ENCODE measurements at places on chromosomes 16 and 17.
A peak's percentile ranks its signal among the peaks of the same experiment; 100 is the strongest.

- DNase-seq, result peak; percentile 93
Measured at GRCh38 chr16:85173981-85174751, 61.9 kb upstream of the CIBAR2 start.

DNA sequence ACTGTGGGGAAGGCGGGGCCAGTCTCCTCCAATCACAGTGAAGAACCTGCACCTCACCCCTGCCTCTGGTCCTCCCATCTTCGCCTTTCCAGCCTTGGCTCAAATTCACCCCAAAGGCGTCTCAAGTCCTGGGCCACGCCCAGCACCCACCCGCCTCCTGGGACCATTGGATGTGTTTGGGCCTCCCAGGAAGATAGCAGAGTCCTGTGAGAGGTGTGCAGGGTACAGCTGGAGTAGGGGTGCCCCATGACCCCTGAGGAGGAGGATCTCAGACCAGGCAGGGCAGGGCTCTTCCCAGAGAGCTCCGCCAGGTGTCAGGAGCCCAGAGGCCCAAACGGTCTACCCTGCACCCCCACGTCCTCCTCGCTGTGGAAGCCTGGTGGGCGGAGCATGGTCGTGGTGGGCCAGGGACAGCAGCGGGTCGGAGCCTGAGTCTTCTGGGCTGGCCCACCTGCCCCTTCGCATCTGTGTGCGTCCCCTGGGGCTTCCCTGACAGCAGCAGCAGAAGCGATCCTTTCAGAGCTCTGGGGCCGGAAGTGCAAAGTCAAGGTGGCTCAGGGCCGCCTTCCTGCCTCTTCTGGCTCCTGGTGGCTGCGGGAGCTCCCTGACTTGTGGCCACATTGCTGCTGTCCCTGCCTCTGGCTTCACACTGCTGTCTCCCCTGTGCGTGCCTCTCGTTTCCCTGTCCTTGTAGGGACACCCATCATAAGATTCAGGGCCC is 34.9 kb upstream of the ZNF469 start:
- DNase-seq, result no peak

- no peak for DNase-seq
Measured at GRCh38 chr16:78589331-78589730, 489.9 kb downstream of the WWOX start.

DNA sequence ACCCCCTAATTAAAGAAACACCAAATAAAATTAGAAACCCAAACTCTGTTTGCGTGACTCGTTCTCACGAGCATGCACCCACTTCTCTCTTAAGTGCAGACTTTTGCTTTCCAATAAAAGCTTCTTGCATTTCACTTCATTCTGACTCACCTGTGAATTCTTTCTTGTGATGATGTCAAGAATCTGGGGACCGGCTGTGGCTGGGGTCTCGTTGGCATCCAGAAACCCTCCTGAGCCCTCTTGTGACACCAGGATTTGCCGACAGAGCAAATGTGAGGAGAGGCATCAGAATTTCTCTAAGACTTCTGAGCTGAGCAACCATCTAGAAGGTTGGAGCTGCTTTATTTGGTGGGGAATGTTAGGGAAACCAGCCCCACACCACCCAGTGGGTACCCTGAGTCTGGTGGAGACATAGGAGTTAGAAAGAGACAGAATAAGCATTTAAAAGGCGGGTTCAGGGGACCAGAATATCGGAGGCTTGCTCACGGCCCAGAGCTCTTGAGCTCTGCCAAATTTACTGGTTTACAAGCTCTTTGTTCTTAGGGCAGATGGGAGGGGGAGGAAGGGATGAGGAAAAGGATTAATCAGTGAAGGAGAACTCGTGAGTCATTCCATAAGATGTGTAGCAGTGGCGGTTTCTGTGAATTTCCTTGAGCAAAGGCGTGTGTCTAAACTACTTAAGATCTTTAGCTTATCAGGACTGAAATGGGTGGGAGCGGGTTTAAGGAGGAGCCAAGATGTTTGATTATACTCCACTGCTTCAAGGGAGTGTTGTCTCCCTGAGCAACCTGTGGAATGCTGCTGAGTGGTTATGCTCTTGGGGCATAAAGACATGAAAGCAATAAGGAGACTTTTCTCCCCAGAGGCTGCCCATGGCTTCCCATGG is 24.2 kb upstream of the TMC5 start:
- peak; percentile 9 for DNase-seq

DNA sequence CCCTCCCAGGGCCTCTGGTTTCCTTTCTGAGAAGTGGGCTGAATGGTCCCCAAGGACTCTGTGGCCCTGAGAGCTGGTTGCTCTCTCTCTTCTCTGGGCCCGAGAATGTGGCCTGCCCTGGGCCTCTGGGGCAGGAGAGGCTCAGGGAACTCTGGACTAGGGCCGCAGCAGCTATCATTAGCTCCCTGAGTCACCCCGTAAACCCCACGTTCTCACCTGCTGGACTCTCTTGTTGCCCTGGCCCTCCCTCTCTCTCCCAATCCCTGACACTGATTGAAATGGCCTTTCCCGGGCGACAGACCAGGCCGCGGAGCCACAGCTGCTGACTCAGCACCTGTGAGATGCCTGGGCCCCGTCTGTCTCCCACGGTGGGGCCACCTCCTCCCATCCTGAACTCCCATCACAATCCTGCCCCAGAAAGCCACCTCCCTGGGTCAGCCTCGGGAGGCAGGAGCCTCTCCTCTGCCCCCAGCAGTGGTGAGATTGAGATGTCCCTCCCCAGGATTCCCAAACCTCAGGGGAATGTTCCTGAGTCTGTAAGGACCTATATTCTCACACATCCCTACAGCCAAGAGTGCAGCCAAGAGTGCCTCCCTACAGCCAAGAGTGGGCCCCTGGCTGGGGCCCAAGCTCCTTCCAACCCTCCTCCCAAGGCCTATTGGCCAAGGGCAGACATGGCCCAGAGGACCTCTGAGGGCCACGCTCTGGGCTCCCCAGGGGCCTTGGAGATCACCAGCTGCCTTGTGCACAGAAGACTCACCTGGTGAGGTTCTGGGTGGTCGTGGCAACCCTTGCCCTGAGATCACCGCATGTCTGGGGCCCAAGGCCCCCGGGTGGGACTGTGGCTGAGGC is 470 bp downstream of the TRPV3 start:
- DNase-seq, result no peak

DNA sequence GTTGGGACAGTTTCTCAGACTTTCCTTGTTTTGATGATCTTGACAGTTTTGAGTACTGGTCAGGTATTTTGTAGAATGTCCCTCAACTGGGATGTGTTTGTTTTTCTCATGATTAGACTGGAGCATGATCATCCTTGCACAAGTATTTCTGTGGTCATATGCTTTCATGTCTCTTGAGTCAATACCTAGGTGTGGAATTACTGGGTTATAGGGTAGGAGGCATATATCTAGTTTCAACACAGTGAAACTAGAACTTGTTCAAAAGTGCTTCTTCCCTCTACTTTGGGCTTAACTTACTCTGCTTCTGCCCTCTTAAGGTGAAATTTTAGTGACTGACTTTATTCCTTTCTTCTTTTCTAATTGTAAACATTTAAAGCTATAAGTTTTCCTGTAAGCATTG is 30.1 kb downstream of the IKZF3 start:
- DNase-seq, result no peak

GRCh38 chr17:888998-889441 is 90.6 kb downstream of the NXN start:
- DNase-seq, result no peak

- DNase-seq, result peak; percentile 44
Measured at GRCh38 chr17:42107597-42108576, 4.6 kb downstream of the DHX58 start.

- no peak for DNase-seq
Measured at GRCh38 chr17:9890124-9890523, 14.9 kb downstream of the RCVRN start.

- DNase-seq, result no peak
Measured at GRCh38 chr17:28030386-28030785, 12.1 kb upstream of the NLK start.

- no peak for DNase-seq
Measured at GRCh38 chr16:87918338-87918737, 18.0 kb downstream of the CA5A start.

- DNase-seq, result peak; percentile 28
Measured at GRCh38 chr16:88628512-88628974, 9.8 kb upstream of the IL17C start.

DNA sequence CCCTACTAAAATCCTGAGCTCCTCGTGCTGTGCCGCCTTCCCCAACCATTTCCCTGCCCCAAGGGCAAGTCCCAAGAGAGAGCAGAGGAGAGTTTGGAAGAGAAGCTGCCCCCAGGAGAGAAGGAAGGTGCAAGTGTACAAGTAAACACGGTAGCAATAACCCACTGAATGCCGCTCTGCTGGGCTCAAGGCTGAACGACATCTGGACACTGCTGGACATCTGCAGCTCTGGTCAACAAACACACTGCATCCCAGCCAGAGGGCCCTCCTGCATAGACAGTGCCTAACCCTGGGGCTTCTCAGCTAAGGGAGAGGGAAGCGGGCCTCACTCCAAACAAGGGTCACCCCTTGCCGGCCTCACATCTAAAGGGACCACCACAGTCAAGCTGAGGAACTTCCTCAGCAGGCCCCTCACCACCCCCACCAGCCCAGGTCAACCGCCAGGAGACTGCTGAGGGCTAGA is 12.7 kb downstream of the JUP start:
- DNase-seq, result no peak

DNA sequence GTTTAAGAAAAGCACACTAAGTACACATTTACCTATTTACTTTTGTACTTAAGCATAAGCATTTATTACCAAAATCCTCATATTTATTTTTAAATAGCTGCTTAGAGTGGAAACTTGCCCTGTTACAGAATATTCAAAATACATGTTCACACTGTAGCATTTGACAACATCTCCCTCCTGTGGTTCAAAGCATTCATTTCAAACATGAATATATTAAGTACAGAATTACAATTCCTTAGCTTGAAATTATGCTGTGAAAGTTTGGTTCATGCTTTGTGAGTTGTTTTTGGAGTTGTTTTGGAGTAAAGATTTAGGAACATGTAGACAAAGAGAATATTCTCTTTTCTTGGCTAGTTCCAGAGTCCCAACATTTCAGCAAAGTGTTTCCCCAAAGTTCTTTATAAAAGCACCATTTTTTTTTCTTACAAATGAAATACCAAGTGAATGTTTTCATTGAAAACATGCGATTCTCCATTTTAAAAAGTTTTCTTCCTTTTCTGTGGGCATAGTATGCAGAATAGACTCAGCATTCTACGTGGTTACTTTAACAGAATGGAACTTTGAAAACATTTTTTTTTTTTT is 33.2 kb downstream of the TUBD1 start:
- DNase-seq, result peak; percentile 73

DNA sequence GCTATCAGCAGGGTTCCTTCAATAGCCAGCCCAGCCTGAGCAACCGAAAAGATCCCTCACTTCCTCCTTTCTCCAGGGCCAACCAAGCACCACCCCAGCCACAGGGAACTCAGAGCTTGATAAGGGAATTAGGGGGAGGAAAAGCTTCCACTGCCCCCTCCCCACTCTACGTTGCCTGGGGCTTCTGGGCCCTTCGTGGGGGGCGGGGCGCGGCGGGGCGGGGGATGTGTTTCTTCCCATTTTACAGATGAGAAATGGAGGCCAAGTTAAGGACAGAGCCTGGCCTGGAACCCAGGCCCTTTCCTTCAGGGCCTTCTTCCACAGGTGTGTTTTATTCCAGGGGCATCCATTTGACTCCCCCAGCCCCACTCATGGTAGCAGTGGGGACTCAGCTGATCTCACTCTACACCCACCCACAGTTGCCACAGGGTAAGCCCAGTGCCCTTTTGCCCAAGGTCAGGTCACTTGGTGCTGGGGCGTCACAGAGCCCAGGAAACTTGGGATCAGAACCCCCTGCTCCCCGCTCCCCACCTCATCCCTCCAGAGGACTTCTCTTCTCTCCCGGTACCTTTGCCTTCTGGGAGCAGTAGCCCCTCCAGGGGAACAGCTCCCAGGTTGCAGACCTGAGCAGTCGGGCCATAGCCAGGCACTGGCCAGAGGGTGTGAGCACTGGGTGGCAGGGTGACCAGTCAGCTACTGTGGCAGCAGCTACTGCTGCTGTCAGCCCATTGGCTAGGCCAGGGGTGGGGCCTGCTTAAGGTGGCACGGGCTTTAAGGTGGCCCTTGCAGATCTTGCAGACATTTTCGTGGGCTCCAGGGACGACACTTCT is at the start of gene LDHD:
Gene LDHD, minus strand, starts transcription at position 700 of the 830 bp plus-strand sequence. Its CDS starts 60 bp downstream, at position 640.
- DNase-seq, result no peak

DNA sequence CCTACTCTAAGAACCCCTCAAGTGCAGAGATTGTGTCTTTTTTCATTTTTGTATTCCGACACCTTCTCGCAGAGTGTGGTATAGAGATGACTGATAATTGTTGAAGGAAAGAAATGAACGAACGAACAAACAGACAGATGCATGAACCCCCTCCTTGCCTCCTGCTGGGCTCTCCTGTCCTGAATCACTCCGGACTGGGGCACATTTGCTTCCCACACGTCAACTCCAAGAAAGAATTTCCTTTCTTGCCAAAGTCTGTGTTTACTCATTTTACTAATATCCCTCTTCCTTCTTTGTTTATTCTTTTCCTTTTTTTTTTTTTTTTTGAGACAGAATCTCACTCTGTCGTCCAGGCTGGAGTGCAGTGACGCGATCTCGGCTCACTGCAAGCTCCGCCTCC is 37.5 kb upstream of the BHLHA9 start:
- peak; percentile 23 for DNase-seq

- no peak for DNase-seq
Measured at GRCh38 chr16:3720418-3720817, 3.1 kb upstream of the TRAP1 start.

- no peak for DNase-seq
Measured at GRCh38 chr17:6352016-6352415, 82.9 kb downstream of the AIPL1 start.

GRCh38 chr17:36533935-36534839 is 481 bp downstream of the MYO19 start:
- DNase-seq, result peak; percentile 40

GRCh38 chr16:69003500-69003899 is 102.0 kb upstream of the HAS3 start:
- no peak for DNase-seq

GRCh38 chr16:88686062-88686438 is 257 bp downstream of the SNAI3 start:
- no peak for DNase-seq

DNA sequence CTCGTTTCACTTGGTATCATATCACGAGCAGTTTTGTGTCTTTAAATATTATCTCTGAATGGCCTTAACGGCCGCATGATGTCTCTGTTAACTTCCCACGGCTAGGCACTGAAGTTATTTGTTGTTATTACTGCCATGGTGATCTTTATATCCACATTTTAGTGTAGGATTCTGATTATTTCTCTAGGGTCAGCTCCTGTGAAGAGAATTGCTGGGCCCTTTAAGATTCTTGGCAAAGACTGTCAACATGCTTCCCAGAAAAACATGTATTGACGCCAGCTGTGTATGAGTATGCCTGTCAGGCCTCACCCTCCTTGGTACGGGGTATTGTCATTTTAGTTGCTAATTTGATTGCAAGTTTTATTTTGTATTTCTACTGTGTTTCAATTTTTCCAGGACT is 263.5 kb downstream of the SNX29 start:
- peak; percentile 31 for DNase-seq

- DNase-seq, result no peak
Measured at GRCh38 chr17:74873874-74874614, 1.2 kb upstream of the FDXR start.

Data from fibroblast of upper back skin (primary cell).